ENCODE measurements at places on chromosomes 2 and 18. TPM values are rescaled to one million over a fixed set of nuclear protein-coding genes. Genes with fewer than 3 reads are reported as not detected.

DNA sequence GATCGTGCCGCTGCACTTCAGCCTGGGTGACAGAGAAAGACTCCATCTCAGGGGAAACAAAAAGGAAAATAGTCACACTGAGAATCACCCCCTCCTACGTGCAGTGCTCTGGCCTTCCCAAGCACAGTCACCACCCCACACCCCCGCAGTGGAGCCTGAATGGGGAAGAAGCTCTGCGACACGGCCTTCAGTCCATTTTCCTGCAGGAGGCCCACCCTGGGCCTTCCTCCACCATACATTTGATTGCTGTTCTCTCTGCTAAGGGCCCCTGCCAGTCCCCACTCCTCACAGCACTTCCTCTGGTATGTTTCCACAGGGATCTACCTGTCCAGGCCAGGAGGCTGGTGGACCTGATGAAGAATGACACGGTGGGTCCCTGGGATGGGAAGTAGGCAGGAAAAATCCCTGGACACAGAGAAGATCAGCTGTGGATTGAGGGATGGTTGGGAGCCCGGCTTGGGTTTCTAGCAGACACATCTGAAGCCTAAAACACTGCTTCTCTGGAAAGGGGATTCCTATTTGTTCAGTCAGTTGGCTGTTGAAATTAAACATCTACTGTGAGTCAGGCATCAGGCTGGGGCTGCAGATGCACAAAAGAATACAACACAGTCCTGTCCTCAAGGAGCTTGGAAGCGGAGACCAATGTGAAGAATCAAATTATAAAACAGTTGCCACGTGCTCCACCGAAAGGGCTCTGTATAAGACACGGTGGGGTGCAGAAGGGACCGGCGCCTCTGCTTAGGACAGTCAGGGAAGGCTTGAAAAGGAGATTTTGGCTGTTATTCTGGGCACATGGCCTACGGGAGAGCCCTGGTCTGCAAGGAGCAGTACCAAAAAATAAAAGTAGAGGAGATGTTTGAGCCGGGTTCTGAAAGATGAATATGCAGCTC is 82.2 kb downstream of the PLB1 start:
- DNase-seq: no peak

DNA sequence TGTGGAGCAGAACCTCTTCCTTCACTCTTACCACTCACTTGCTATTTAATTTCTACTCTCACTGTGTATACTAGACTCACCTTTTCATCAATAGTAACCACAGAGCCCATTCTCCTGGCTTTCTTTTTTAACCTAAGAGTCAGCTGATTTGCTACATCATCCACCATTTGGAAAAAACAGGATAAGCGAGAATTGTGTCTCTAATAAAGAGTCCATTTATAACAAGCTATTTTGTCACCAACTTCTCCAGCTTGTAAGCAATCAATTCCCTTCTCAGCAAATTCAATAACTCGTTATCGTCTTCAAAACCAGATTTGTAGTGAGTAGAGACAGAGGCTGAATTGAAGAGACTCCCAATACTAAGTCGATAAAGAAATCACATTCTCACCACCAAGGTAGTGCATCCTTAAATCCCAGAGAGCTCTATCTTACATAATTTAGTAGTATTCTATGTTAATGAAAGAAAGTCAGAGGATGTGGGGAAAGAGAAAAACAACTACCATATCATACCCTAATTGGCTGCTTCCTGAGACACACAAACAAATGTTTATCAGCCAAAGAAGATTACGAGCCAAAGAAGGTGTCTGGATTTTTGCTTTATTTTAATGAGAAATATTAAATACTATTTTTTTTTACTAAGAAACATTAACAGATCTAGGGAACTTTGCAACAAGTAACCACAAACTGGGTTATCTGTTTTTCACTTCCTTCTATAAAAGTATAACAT is 52.5 kb upstream of the SPTBN1 start:
- no peak for DNase-seq

DNA sequence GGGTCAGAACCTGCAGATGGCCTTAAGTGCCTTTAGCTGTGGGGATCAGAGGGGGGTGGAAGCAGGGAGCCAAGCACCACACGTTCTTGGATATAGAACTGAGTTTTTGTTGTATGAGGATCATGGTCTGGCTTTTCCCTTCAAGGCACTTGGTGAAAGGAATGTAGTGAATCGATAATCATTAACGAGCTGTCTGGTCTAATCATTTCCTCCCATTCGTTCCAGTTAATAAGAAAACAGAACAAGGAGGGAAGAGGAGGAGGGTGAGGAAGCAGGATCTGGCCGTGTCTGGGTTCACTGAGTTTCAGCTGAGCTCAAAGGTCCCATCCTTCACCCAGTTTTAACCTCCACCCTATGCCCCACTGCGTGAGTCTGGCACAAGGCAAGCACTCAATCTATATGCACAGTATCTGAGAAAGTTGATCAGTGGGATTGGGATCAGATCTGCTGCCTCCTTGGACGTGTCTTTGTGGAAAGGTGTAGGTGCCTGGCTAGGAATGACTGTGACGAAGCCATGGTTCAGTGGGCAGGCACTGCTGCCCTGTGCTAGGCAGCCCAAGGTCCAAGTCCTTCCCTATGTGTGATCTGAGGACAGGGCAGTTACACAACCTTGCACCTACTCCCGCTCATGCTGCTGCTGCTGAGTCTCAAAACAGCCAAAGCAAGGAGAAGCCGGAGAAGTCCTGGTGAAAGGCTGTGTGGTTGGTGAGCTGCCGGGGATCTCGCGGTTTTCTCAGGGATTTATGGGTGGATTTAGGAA is 54.8 kb downstream of the GALNT14 start:
- DNase-seq: peak; percentile 42

RNPEPL1 gene
- polyA plus RNA-seq: 36.7 TPM

ALPI gene
- 0.06 TPM for polyA plus RNA-seq

GRCh38 chr2:181789827-181790448 is 101.6 kb upstream of the ITPRID2 start:
- no peak for DNase-seq

DNA sequence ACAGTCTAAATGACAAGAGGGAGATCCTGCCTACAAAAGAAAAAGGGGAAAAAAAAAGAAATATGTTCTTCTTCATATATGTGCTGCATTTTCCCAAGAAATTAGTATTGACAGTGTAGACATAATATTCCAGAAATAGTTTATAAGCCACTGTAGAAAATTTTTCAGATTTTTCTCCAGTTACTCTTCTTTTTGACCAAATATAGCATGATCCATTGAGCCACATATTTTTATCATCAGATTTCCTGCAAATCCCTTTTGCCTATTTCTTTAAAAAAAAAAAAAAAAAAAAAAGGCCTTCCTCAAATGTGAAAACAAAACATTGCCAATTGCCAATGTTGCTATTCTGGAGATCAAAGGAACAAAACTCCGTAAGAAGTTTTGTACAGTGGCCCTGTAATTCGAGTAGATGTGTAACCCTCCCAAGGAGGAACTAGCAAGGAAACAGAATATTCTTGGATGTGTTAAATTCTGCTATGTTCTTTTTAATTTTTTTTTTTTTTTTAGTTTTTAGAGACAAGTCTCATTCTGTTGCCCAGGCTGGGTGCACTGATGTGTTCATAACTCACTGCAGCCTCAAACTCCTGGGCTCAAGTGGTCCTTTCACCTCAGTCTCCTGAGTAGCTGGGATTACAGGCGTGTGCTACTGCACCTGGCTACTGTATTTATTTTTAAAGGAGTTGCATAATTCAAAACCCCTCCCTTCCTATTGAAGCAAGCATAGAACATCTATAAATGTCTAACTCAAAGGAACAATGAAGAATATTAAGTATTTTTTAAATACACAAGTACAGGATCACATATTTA is 12.5 kb upstream of the CABYR start:
- DNase-seq: no peak

DNA sequence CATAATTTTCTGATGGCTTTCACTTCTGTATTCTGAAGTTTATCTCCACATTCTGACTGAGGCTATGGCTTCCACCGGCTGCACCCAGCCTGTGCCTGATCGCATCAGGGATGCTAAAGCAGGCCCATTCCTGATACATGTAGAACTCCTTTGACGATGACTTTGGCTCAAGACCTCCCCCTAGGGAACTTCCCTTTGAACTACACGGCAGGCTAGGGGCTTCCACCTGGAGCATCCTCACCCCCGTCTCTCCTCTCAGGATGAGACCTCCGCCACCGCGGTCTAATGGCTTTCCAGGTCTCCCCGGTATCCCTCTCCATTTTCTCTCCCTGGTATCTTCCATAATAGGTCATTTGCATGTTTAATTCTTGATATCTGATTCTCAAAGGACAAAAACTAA is 214.9 kb upstream of the CHST9 start:
- DNase-seq: no peak

GRCh38 chr2:216532562-216532961 is 33.9 kb downstream of the RPL37A start:
- DNase-seq: no peak

TRIM43 gene
- polyA plus RNA-seq: 0.30 TPM

DNA sequence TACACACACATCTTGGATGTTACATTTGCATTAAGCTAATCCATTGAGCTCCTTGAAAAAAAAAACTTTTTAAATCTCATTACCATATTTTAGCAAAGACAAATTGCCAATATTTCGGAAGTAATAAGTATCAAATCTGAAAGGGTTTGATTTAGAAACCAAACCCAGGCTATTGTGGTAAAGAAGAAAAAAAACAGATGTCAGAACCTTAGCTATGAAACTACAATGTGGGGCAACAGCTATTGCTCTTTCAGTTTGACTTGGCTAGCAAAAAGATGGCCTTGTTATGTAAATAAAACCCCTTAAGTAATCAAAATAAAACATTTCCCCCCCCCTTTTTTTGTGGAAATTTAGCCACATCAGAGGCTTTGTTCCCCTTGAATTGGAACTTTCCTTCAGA is 41.2 kb upstream of the REG3A start:
- DNase-seq: no peak

DNA sequence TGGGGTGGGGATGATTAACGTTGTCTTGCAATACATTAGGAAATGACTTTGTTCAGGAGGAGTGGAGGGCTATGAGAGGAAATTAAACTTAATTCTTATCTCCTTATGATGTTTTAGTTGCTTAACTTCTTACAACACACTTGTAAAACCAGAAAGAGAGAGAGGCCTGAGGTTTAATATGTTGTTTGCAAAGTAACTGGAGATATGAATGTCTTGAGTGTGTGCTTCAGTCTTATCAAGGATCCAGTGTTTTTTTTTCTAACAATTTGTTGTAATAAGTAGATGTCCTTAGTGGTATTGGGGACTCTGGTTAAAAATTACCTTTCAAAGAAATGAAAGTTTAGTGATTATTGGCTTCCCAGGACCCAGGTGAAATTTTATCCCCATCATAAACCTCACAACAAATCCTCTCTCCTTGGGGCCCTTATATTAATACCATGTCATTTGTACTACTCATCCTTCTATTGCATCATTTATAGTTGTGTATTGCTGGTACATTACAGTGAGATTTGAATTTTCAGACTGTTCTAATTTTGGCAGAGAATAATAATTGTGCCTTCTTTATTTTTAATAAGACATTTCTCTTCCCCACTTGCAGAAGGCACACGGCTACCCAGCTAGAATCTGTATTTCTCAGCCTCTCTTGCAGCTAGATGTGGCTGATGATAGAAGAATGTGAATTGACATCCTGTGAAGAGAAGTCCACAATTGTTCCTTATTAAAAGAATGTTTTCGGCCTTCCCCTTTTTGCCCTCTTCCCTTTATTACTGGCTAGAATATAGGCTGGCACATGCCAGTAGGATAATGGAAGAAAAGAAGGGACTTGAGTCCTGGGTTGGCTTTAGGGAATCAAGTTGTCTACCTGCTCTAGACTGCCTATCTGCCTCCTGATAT is 91.9 kb upstream of the CXCR4 start:
- peak; percentile 30 for DNase-seq

DNA sequence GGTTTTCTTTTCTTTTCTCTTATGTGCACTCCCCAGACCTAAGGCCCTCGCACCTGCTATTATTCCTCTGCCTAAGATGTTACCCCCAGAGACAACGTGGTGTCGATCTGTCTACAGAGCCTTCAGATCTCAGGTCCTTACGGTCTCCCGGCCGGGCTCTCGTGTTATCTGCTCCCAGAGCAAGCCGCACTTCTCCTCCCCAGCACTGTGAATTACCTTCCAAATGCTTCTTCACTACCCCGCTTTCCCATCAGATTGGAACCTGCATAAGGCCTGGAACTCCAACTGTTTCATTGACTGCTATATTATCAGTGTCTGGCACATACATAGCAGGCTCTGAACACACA is 71.2 kb upstream of the ODC1 start:
- no peak for DNase-seq

GRCh38 chr2:61411109-61411508 is 59.8 kb downstream of the USP34 start:
- DNase-seq: no peak

FAP gene
- polyA plus RNA-seq: 10.1 TPM

GRCh38 chr2:179963626-179964025 is 43.5 kb downstream of the CWC22 start:
- DNase-seq: no peak

DNA sequence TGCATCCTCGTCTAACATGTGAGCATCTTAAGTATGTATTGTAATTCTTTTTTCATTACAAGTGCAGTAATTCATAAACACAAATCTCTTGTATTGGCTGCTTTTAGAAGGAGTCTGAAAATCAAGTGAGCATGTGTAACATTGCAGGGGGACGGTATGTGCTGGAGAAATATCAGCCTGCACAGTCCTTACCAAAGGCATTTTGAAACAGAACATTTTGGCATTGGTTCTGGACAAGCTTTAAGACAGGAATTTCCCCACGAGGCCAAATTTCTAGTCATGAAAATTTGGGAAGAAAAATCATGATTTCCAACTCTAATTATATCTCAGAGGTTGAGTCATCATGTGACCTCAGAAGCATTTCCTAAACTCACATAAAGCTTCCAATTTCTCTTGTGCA is 24.7 kb upstream of the NRP2 start:
- DNase-seq: no peak

IL36B gene
- polyA plus RNA-seq: not detected

USP40 gene
- 80.7 TPM for polyA plus RNA-seq

- peak; percentile 24 for DNase-seq
Observed at GRCh38 chr2:150872756-150873395, 385.4 kb upstream of the RND3 start.

DNA sequence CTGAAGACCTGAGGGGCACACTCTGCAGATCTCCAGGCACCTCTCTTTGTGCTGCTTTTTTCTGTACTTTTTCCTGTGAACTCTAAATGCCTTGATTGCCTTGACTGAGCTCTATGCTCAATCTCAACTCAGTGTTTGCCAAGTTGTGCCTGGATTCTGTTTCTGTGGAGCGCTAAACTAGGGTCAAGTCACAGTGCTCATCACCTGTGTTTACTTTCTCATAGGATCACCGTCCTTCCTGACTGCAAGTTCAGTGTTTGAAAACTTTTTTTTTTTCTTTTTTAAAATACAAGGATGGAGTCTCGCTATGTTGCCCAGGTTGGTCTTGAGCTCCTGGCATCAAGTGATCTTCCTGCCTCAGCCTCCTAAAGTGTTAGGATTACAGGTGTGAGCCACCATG is 62.6 kb downstream of the AGPS start:
- no peak for DNase-seq

GRCh38 chr18:51668101-51668500 is 470.6 kb upstream of the MEX3C start:
- peak; percentile 52 for DNase-seq

DNA sequence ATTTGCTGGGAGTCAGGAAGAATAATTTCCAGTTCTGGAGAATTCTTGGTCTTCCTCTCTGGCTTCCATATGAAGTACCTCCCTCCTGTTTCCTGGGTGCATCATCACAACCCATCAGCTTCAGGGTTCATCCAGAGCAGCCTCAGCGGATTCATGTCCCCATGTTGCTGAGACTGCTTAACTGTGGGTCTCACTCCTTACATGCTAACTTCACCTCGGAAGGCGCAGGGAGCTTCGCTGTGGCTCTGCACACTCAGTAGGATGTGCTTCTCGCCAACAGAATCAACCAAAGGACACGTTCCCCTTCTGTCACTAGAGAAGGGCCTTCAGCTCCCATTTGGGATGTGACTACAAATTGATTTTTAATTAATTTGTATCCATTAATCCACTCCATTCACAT is 24.2 kb downstream of the FBLN7 start:
- no peak for DNase-seq
